RWPE1 (cell line): ENCODE measurements at places on chromosomes 1 and 21.

DNA sequence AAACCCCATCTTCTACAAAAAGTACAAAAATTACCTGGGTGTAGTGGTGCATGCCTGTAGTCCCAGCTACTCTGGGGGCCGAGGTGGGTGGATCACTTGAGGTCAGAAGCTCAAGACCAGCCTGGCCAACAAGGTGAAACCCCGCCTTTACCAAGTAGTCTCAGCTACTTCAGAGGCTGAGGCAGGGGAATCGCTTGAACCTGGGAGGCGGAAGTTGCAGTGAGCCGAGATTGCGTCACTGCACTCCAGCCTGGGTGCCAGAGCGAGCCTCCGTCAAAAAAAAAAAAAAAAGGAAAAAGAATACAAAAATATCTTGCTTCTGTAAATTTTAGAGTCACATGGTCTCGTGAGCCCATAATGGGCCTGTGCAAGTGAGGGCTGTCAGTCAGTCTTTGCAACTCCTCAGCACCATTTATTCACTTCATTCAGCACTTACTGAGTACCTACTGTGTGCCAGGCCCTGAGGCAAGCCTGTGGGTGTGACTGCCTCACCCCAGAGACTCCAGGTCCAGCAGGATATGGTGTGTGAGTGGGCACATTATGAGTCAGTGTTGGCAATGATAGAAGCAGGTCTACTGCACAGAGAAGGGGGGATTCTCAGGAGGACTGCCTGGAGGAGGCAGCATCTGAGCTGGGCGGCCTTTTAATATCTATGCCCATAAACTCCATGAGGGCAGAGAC is 46.8 kb upstream of the TARDBP start:
- peak; percentile 41 for DNase-seq

GRCh38 chr1:154199563-154199879 is 6.6 kb downstream of the CFAP141 start:
- no peak for DNase-seq

- no peak for DNase-seq
Observed at GRCh38 chr21:17536381-17536780, 23.5 kb downstream of the CXADR start.

DNA sequence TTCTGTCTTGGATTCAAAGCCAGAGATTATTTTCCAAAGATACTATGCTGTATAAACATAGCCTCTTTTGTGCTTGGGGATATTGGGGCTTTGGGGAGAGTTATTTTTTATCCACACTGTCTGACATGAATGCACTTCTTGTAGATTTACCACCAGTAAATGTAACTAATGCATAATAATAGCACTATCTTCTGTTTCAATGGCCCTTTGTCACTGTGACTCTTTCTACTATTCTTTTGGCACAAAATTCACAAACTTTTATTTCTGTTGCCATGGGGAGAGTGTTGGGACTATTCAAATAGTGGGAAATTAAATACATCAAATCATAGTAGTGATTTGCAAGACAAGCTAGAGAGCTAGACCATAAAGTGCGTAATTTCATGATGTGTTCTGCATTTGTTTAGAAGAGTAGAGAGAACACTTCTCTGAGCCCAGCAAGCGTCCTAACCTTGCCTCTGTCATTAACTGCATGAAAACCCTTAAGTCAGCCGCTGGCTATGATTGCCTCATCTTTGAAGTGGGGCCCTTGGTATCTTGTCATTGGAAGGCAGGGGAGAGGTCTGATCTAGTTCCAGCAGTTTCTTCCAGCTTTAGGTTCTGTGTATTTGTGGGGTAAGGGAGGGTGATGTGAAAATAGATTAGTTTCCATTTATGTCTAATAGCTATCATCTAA is 154.4 kb downstream of the HHAT start:
- no peak for DNase-seq

DNA sequence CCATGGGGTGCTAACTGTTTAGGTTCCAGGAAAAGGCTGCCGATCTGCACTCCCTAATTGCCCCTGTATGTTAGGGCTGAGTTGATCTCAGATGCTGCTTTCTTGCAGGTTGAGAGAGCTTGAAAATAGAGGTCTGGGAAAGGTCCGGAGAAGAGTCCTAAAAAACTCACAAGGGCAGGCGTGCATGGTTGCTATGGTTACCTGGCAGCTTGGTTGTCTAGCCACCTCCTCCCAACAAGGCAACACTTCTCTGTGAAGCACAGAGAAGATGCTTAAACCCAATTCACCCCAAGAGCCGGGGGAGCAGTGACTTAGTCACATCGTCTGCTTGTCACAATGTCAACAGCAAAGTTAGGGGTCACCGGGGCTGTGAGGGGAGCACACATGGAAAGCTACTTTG is 31.0 kb upstream of the LRRC52 start:
- no peak for DNase-seq

DNA sequence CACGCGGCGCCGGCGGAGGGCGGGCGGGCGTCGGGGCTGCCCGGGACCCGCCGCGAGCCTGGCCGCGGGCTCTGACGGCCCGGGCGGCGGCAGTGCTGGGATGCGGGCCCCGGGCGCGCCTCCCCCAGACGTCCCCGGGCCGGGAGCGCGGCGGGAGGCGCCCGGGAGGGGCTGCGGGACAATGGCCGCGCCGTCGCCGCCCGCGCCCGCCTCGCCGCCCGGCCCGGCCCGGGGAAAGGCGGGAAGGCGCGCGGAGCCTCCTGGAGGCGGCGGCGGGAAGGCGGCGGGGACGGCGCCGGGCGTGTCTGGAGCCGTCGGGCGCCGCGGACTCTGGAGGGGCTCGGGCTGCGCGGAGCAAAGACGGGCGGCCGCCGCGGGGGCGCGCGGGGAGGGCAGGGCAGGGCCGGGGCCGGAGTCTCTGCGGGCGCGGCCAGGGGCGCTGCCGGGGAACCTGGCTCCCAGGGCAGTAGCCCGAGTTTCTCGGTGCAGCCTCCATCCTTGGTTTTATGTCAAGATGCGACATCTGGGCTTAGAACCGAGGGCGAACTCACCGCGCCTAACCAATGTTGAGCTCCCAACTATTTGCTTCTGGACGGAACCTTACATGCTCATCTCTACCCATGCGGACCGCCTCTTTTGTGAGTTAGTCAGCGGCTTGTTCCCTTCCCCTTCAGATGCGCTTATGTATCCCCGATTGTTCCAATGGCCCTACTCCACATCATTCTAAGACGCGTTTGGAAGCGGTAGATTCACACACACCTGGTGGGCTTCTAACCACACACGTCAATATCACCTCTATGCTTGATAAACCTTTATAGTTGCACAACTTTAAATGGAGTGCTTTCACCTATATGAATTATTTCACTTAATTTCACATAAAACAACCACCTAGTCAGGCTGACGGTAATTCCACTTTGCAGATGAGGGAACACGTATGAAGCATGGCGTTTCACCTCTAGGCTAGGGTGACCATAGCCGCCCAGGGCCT is 651 bp downstream of the ZBTB8A start:
- DNase-seq, result peak; percentile 34

- no peak for DNase-seq
Observed at GRCh38 chr1:14597343-14598006, 1.0 kb upstream of the KAZN start.

DNA sequence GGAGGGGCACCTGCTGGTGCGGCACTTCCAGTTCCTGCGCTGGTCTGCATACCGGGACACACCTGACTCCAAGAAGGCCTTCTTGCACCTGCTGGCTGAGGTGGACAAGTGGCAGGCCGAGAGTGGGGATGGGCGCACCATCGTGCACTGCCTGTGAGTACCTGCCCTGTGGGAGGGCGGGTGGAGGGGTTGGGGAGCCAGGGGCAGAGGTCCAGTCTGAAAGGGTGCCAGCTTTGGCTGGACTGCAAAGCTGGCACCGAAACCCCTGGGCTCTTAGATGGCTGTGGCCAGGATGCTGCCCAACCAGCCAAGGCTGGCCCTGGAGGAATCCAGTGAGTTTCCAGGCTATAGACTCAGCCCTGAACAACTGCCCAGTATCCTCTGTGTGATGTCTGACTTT is 87.3 kb downstream of the PTPRU start:
- no peak for DNase-seq

DNA sequence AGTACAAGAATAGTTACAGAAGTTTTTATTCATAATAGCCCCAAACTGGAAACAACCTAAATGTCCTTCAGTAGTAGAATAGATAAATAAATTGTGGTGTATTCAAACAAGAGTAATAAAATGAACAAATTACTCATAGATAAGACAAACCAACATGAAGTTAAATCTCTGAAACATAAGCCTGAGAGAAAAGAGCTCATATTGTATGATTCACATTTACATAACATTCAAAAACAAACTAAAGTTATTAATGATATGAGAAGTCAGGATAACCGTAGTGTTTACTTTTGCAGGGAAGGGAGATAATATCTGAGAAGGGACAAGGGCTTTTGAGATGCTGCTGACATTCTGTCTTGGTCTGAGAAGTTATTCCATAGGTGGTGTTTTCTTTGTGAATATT is 13.5 kb downstream of the STPG1 start:
- DNase-seq, result no peak

GRCh38 chr1:219413536-219413935 is 199.4 kb downstream of the ZC3H11B start:
- no peak for DNase-seq

DNA sequence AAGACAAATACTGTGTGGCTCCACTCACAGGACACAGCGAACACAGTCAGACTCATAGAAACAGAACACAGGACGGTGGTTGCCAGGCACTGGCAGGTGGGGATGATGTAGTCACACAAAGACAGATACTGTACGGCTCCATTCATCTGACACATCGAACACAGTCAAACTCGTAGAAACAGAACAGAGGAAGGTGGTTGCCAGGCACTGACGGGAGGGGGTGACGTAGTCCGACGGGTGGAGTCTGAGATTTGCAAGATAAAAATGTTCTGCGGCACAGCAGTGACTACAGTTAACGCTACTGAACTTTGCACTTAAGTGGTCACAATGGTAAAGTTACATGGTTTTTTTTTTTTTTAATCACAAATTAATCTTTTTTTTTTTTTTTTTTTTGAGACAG is 18.7 kb downstream of the C21orf58 start:
- no peak for DNase-seq

DNA sequence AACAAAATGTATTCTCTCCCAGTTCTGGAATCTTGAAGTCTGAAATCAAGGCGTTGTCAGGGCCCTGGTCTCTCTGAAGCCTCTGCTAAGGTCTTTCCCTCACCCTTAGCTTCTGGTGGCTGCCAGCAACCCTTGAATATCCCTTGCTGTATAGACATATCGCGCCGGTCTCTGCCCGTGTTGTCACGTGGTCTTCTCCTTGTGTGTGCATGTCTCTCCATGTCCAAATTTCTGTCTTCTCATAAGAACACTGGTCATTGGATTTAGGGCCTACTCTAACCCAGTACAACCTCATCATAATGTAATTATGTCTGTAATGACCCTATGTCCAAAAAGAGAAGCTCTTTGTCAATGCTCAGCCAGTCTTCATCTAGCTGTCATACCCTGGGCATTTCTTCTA is 85.7 kb upstream of the ETS2 start:
- DNase-seq, result no peak

GRCh38 chr1:33055210-33056008 is 18.7 kb upstream of the AK2 start:
- peak; percentile 55 for DNase-seq

DNA sequence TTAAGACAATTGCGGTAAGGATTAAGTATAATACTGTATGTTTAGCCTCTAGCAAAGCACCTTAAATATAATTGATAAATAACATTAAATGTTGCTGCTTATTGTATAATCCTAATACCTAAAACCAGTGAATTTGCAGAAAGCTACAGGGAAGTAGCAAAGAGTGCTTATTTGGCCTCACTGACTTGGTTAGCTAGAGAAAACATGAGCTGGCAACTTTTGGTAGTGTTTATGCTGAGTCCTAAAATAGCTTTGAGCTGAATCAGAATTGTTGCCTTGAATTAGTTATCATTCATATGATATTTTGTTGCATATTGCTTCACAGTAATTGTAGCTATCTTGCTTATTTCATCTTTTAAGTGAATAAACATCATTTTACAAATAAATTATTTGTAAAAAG is 3.5 kb downstream of the TRIM67 start:
- no peak for DNase-seq

DNA sequence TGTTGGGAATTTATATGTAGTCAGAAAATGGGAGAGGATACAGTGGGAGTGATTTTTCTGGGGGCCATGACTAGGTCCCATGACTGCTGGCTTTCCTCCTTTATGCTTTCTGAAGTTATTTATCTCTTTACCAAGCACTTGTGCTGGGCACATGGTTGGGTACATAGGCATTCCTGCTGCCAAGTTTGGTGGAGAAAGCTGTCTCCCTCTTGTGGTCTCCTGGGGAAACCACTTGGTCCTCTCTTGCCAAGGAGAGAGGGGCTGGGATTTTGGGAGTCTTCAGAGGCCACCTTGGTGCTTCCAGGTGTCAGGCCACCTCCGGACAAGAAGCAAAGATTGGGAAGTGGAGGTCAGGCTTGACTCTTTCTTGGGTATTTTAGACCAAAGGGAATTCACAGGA is 120.2 kb upstream of the KCNE2 start:
- peak; percentile 26 for DNase-seq

- DNase-seq, result no peak
Observed at GRCh38 chr1:244674446-244674845, 21.5 kb downstream of the DESI2 start.

- no peak for DNase-seq
Observed at GRCh38 chr1:218485241-218485928, 140.2 kb downstream of the TGFB2 start.

DNA sequence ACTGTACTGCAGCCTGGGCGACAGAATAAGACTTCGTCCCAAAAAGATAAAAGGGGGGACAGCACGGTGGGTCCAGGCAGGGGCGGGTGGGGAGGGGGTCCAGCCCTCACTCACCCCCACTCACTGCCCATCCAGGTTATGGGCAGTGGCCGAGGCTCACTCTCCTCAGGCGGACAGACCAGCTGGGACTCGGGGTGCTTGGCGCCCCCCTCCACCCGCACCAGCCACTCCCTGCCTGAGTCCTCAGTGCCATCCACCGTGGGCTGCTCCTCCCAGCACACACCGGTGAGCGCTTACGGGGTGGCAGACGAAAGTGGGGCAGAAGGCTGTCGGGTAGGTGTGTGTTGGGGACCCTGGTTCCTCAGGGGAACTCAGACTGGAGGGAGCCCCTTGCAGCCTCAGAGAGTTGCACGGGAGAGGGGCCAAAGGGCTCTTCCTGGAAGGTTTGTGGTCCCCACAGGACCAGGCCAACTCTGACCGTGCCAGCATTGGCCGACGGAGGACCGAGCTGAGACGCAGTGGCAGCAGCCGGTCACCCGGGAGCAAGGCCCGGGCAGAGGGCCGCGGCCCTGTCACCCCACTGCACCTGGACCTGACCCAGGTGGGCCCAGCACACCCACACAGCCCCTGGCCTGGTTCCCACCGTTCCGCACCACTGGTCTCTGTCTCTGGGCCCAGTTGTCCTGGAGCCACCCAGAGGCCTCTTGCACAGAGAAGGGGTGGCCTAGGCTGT is 6.6 kb downstream of the PLEKHN1 start:
- DNase-seq, result no peak

DNA sequence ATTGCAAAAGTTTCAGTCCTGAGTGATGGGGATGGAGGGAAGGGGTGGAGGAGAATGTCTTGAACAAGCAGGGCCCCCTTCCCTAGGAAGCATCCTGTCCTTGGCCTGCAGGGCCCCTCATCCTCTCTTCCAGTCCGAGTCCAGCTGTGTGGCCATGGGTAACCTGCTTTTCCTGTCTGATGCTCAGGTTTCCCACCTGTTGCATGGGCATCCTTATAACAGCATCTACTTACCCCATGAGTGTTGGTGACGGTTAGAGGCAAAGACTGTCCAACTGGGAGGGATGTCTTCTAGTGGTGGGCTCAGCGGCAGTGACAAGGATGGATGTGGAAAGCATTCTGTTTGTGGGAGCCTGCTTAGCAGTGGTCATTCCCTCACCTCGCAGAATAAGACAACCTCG is 1.9 kb downstream of the UBL4B start:
- DNase-seq, result no peak

- DNase-seq, result no peak
Observed at GRCh38 chr1:157819896-157820295, at the start of gene FCRL1. FCRL1 (minus strand) TSS chr1:157820120; CDS start chr1:157820037, 83 bp downstream.
